ENCODE measurements at places on chromosomes 1 and 21.
A peak's percentile ranks its signal among the peaks of the same experiment; 100 is the strongest.

GRCh38 chr1:198290089-198290683 is 133.4 kb downstream of the NEK7 start:
- no peak for DNase-seq

GRCh38 chr1:246373828-246374569 is 133.1 kb downstream of the SMYD3 start:
- DNase-seq, result no peak

DNA sequence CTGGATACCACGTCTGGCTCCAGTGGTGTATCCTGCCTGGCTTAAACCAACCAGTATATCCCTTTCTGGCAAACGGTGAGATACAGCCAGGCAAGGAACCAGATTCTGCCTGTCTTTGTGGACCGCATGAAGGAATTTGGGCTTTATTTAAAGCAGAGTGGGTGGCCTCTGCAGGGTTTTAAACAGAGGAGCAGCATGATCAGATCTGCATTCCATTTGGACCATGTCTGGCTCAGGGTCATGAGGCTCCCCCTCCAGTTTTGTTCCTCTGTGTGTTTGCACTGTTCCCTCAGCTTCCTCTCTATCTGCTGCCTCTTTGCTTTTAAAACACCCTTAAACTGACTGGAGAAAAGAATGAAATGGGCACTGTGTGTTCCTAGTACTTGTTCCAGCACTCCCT is 195.0 kb downstream of the GIPC2 start:
- DNase-seq, result no peak

DNA sequence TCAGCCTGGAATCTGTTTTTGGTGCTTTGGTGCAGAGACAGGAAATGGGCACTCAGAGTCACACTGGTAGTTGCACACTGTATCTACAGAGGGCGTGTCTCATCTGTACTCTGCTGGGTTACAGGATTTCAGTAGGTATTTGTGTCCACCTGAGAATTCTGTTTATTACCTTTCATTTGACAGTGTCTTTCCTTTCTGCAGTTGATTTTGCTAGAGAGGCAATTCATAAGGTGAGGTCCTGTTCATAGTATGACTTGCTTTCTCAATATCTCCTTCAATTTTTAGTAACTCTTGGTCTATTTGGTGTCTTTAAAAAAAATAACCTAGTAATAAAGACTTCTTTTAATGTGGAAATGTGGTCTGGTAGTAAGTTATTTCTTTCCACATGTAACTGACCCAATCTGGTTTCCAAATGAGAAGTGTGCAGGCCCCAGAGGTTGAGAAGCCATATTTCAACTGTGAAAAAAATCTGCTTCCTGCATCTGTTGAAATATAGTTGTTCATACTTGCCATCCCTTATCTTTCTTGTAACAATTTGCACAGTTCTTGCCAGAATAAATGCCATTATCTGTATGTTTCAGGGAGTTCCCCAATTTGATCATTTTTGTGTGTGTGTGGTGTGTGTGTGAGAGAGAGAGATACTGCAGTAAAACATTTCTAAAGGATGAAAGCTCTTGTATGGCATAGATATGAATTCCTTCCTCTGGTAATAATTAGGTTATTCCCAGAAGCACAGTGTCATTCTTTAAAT is 78.4 kb upstream of the DNAJC6 start:
- DNase-seq, result no peak

- no peak for DNase-seq
Observed at GRCh38 chr1:107359472-107360241, 218.8 kb downstream of the NTNG1 start.

- DNase-seq, result peak; percentile 11
Observed at GRCh38 chr21:41196993-41197392, 29.0 kb downstream of the BACE2 start.

- no peak for DNase-seq
Observed at GRCh38 chr1:82059959-82060358, 259.2 kb downstream of the ADGRL2 start.

GRCh38 chr1:229986737-229987337 is 80.2 kb upstream of the GALNT2 start:
- no peak for DNase-seq

DNA sequence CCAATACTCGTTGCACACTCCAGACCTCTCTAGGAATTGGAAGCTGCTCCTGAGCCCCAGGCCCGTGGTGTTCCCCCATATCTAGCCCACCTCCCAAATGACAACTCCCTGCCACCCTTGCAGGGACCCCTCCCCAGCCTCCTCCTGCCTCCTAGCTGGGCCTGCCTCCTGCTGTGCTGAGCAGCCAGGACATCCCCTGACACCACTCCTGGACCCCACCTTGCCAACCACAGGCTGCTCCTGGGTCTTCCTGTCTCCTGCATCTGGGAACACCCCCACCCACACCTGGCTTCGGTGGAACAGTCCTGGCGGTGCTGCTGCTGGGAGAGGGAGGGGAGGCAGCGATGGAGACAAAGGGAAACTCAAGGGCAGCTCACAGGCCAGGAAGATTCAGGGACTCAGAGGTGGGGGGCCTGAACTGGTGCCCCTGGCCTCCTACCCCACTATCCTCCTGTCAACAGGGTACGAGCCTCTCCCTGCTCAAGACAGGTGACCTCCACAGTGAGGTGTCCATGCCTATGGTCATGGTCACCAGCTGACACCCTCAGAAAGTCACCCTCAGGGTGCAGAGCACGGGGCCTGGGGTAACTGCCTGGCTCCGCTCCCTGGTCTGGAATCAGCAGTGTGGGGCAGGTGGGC is 81.2 kb downstream of the RIPK4 start:
- DNase-seq, result no peak

All from amniotic stem cell (primary cell).